ENCODE measurements at places on chromosomes 16 and 17. TPM values are rescaled to one million over a fixed set of nuclear protein-coding genes. Genes with fewer than 3 reads are reported as not detected.

MT1A gene
- total RNA-seq = not detected

KRT23 gene
- total RNA-seq = not detected

CTRL gene
- total RNA-seq = 2.9 TPM

NFATC3 gene
- total RNA-seq = 56.0 TPM

GCGR gene
- total RNA-seq = not detected

TBC1D3 gene
- not detected for total RNA-seq

TRIM47 gene
- 0.46 TPM for total RNA-seq

GPR179 gene
- total RNA-seq = 0.04 TPM
